ENCODE measurements at places on chromosomes 1 and 21. TPM values are rescaled to one million over a fixed set of nuclear protein-coding genes. Genes with fewer than 3 reads are reported as not detected.

MSH4 gene
- total RNA-seq: 0.13 TPM

OLIG2 gene
- total RNA-seq: not detected

CNKSR1 gene
- total RNA-seq: not detected

PFDN2 gene
- total RNA-seq: 27.7 TPM

SLC6A17 gene
- total RNA-seq: 2.4 TPM

UBASH3A gene
- total RNA-seq: not detected

NOC2L gene
- 59.4 TPM for total RNA-seq

TTC39A gene
- total RNA-seq: 3.5 TPM

CYB561D1 gene
- total RNA-seq: 3.1 TPM

COP1 gene
- total RNA-seq: 43.5 TPM

RGS18 gene
- total RNA-seq: not detected

LCE1A gene
- not detected for total RNA-seq

ZYG11A gene
- total RNA-seq: 0.13 TPM

SLAMF9 gene
- total RNA-seq: not detected

RIMKLA gene
- under 0.01 TPM for total RNA-seq

TNFRSF18 gene
- total RNA-seq: 0.26 TPM

KIF14 gene
- total RNA-seq: 2.1 TPM

FRRS1 gene
- total RNA-seq: 0.38 TPM

CHAF1B gene
- total RNA-seq: 1.6 TPM

FAM151A gene
- not detected for total RNA-seq

DYRK3 gene
- 15.5 TPM for total RNA-seq

NOS1AP gene
- 0.13 TPM for total RNA-seq

FBXO2 gene
- total RNA-seq: 1.5 TPM

C1orf105 gene
- not detected for total RNA-seq

KCNQ4 gene
- not detected for total RNA-seq

UBE2U gene
- total RNA-seq: not detected

CLCA2 gene
- under 0.01 TPM for total RNA-seq

CENPF gene
- 31.2 TPM for total RNA-seq

S100A16 gene
- total RNA-seq: 429 TPM

THAP3 gene
- total RNA-seq: 16.0 TPM

TSHB gene
- not detected for total RNA-seq

AMY1A gene
- total RNA-seq: not detected

DIO1 gene
- not detected for total RNA-seq

MARK1 gene
- total RNA-seq: 1.4 TPM

PLCH2 gene
- under 0.01 TPM for total RNA-seq

CLCA1 gene
- not detected for total RNA-seq

C1QTNF12 gene
- total RNA-seq: 0.25 TPM

DMBX1 gene
- not detected for total RNA-seq

TCHH gene
- total RNA-seq: under 0.01 TPM

MPZ gene
- 1.5 TPM for total RNA-seq

IFI44L gene
- 0.26 TPM for total RNA-seq

C1orf141 gene
- total RNA-seq: not detected

LCE2A gene
- not detected for total RNA-seq

DNAJC6 gene
- total RNA-seq: 3.6 TPM

PLA2G2A gene
- not detected for total RNA-seq

CDA gene
- 4.4 TPM for total RNA-seq

FOXD3 gene
- not detected for total RNA-seq

CDKN2C gene
- total RNA-seq: 17.6 TPM

CLEC20A gene
- not detected for total RNA-seq

AMY2A gene
- not detected for total RNA-seq

TGFBR3 gene
- 25.9 TPM for total RNA-seq

OR2L8 gene
- total RNA-seq: not detected

KLHL12 gene
- total RNA-seq: 22.6 TPM

All from dermis microvascular lymphatic vessel endothelial cell (primary cell).